ENCODE measurements at places on chromosomes 2 and 18. TPM values are rescaled to one million over a fixed set of nuclear protein-coding genes. Genes with fewer than 3 reads are reported as not detected.

DNA sequence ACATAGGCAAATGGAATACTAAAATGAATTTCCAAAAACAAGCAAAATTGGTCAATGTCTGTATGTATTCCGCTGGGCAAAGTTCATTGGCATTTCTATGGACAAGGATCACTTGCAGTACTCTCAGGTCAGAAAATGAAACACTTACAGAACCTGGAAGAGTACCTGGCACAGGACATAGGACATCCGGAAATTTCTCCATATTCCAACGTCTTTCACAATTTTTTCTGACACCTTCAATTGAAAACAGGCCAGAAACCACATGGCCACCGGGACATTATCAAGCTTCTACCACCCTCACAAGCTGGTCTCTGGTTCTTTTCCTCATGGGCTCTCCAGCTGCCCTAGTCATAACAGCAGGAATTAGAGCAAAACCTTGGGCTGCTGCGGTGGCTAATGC lies 96.9 kb upstream of the MSH6 start:
- DNase-seq = no peak
- no peak overlapping the region for H3K4me3 ChIP-seq
- H3K27ac ChIP-seq = no peak overlapping the region

DNA sequence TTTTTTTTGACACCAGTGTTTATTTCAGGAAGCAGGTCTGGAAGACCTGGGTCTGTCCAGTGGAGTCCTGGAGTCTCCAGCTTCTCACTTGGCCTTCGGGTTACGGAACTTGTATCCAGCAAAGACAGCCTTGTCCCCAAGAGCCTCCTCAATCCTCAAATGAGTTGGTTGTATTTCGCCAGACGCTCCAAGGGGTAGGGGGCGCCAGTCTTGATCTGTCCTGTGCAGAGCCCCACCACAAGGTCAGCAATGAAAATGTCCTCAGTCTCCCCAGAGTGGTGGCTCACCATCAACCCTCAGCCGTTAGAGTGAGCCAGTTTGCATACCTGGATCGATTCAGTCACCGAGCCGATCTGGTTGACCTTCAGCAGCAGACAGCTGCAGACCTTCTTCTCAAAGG lies 21.9 kb downstream of the ASXL2 start:
- no peaks in the 10 kb centered on the region for H3K27me3 ChIP-seq
- H3K27ac ChIP-seq = no peak overlapping the region
- peaks cover 13% of the 10 kb centered on the region for H3K4me1 ChIP-seq
- no peak overlapping the region for H3K4me3 ChIP-seq

DNA sequence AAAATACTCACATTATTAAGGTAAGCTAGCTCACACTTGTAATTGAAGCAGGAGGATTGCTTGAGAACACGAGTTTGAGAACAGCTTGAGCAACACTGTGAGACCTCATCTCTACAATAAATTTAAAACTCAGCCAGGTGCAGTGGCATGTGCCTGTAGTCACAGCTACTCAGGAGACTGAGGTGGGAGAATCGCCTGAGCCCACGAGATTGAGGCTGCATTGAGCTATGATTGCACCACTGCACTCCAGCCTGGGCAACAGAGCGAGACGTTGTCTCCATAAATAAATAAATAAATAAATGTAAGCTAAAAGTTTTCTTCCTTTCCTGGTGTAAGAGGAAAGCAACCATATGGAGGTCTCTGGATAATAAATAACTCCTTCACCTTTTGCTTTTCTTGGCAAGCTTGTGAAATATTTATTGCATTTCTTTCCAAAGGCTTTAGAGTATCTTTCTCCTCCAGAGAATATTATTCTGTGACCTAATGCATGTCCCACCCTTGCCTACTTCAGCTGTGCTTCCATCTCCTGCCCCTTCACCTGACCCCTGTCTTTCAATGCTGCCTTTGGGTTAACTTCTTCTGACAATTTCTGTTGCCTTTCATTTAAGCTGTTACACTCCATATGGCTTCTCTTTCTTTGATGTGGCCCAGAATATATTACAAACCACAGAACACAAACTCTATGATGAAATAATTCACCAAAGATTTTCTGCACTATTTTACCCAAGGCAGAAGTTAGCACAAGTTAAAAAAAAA lies 280.7 kb upstream of the RND3 start:
- H3K27me3 ChIP-seq = no peaks in the 10 kb centered on the region
- H3K4me1 ChIP-seq = no peaks in the 10 kb centered on the region
- DNase-seq = no peak

The HJURP gene
- 0.16 TPM for total RNA-seq

GRCh38 chr2:20211420-20211819 lies 13.5 kb downstream of the SDC1 start:
- no peak for DNase-seq
- no peaks in the 10 kb centered on the region for H3K4me1 ChIP-seq
- H3K4me3 ChIP-seq = no peak overlapping the region
- H3K27me3 ChIP-seq = no peaks in the 10 kb centered on the region
